Ammon's horn (tissue), 1 donor: ENCODE measurements at places on chromosomes 13 and 19.

GRCh38 chr13:30567072-30567471 is 50.6 kb upstream of the USPL1 start:
- no peak for DNase-seq

DNA sequence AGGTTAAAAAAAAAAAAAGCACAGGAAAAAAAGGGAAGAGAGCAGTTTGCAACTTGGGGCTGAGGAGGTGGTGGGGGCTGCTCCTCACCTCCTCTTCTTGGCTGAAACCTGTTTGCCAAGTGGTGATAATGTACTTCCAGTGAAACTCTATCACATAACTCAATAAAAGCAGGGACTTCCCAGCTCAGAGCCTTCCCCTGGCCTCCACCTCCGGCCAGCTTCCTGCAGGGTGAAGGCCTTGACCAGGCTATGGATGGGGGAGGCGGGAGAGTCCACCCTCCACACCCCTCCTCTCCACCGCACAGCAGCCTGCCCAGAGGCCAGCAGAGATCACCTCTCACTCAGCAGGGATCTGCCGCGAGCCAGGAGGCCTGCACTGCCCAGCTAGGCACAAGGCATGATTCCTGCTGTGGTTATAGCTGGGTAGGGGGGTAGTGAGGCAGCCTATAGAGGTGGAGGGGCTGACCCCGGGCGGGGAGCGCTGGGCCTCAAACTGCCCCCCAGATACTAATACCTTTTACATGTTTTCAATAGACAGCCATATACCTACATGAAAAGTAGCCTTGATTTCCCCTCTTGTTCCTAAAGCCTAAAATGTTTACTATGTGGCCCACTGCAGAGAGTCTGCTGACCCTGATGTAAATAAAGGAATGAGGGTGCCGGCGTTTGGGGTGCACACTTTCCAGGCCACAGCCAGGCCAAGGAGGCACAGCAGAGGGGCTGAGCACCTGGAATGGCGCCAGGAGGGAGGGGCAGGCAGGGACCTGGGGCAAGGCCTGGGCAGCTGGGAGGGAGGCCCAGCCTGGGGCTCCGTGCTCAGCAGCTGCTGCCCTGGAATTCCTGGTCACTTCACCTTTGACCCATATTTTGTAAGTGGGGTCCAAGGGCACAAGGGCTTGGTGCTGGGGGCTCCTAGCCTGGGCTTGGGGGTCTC is 10.3 kb downstream of the ZNF787 start:
- DNase-seq: no peak

DNA sequence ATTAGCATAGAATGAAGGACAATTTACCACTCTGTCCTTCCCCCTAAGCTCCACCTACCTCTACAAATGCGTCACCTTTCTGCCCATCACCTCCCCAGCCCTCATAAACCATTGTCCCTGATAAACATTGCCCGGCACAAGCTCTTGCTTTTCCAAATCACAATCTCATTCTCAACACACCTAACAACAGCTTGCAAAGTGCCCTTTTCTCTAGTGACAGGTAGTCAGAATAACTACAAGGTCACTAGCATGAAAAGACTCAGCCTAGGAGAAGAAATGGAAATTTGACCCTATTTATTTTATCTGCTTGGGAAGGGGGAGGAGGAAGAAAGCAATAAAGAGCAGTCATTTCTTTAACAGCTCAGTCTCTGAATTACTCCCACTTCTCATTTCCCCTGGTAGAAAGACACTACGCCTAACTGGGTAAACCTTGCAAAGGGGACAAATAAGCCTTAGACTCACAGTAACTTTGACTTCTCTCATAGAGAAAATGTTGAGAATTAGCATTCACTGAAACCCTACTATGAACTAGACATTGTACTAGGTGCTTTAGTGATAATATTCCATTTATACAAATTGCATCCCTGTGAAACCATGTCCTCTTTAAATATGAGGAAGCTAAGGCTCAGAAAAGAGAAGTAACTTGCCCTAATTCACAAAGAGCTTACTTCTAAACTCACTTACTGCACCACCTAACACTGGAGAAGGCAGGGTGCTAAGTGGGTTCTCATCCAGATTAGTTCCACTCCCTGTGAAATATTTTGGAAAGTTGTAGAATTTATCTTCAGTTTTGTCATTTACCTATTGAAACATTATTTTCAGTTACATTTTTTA is 116.2 kb upstream of the FNDC3A start:
- peak; percentile 9 for DNase-seq

- peak; percentile 16 for DNase-seq
These were observed 57.9 kb downstream of the RXFP2 start for GRCh38 chr13:31797154-31797775.

GRCh38 chr19:16394681-16395375 is 70.2 kb downstream of the KLF2 start:
- DNase-seq: no peak

DNA sequence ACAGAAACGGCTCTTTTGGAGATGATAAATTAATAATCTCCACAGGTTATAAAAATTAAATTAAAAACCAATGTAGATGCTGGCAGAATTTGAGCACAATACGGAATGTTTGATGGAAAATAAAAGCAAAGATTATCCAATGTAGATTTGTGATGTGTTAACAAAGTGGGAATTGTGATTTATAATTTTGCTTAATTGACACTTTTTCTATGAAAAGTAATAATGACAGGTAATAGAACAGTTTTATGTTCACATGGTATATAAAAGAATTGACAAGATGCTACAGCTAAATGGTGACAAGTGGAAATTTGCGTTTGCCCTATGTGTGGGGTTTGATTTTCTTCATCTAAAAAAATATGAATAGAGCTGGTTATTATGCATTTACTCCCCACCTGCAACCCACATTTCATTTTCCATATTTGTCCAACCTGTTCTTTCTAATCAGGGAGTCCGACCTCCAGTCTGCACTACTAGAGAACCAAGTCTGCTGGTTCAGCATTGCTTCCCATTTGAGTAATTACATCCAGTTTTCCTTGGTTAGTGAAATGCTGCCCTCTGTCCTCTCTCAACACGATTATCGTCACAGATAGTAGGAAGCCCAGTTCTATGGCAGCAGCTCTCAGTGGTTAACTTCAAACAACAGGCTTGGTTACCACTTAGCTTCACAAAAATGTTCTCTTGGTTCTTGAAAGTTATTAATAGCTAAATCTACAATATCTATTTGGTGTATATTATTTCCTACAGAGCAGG is 61.4 kb upstream of the SLITRK1 start:
- peak; percentile 62 for DNase-seq

DNA sequence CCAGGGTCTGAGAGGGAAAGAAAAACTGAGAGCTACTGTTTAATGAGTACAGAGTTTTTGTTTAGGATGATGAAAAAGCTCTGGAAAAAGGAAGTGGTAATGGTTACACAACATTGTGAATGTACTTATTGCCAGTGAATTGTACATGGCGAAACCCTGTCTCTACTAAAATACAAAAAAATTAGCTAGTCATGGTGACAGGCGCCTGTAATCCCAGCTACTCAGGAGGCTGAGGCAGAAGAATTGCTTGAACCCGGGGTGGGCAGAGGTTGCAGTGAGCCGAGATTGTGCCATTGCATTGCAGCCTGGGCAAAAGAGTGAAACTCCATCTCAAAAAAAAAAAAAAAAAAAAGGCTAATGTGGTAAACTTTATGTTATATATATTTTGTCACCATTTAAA is 96.3 kb downstream of the VWA8 start:
- DNase-seq: no peak

- DNase-seq: no peak
These were observed 15.9 kb upstream of the FCHO1 start for GRCh38 chr19:17735410-17735809.

GRCh38 chr19:44968670-44969069 is 13.5 kb downstream of the CLPTM1 start:
- DNase-seq: no peak

DNA sequence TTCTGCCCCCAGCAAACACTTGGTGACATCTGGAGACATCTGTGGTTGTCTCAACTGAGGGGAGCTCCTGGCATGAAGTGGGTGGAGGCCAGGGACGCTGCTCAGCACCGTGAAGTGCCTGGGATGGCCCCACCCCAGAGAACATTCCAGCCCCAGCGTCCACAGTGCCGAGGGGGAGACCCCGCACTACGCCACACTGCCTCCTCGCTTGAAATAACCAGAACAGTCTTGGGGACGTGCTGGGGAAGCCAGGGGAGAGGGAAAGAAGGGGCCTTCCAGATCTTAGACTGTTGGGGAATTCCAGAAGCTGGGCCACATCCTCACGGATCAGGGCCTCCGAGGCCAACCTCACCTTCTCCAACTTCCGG is 4.2 kb downstream of the DPP9 start:
- no peak for DNase-seq

DNA sequence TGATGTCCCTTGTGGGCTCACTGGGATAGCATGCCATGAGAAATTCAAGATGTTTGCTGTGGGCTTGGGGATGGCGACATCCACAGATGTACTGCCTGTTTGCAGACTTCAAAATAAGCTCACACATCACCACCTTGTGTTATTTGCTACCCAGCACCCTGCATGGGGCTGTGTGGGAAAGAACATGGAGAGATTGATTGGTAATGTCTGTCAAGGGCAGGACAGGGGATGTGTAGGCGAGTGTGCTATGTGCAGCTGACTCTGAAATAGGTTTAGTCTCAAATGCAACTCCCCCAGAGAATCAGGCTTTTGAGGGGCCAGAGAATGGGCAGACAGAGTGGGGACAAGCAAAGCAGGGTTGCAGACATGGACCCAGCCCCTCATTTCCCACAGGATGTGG is 24.7 kb downstream of the PNPLA6 start:
- DNase-seq: no peak

- DNase-seq: no peak
These were observed 135.0 kb downstream of the URI1 start for GRCh38 chr19:30076751-30077670.

- no peak for DNase-seq
These were observed 108.5 kb upstream of the C1QTNF9B start for GRCh38 chr13:24005755-24006281.

GRCh38 chr19:5451494-5451893 is 3.7 kb upstream of the ZNRF4 start:
- peak; percentile 60 for DNase-seq

DNA sequence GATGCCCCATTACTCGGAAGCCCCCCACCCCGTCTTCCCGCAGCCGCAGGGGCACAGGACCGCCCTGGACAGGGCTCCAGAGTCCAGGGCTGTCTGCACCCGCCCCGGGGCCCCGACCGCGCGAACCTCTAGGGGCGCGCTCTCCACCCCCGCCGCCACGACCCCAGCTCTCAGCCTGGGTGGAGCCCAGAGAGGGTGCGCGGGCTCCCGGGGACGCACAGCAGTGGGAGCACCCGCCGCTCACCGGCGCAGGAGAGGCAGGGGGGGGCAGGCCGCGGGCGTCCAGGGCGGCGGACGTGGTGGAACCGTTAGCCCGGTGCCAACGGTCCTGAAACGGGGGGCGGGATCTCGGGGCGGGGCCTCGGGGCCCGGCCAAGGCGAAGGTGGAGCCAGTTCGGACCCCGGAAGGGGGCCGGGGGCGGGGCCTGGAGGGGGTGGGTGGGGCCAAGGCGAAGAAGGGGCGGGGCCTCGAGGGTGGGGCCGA is at the start of gene ATP8B3:
TSS of gene ATP8B3 (minus strand) at position 335 of the 484 bp plus-strand sequence. CDS start 540 bp downstream, outside the sequence.
- DNase-seq: no peak

- DNase-seq: peak; percentile 40
These were observed at the start of gene FFAR1 for GRCh38 chr19:35347171-35347929. Gene FFAR1, plus strand, starts transcription at chr19:35347902. Its CDS starts 3,650 bp downstream, at chr19:35351552.

- no peak for DNase-seq
These were observed 15.3 kb downstream of the COLGALT1 start for GRCh38 chr19:17570791-17571190.

DNA sequence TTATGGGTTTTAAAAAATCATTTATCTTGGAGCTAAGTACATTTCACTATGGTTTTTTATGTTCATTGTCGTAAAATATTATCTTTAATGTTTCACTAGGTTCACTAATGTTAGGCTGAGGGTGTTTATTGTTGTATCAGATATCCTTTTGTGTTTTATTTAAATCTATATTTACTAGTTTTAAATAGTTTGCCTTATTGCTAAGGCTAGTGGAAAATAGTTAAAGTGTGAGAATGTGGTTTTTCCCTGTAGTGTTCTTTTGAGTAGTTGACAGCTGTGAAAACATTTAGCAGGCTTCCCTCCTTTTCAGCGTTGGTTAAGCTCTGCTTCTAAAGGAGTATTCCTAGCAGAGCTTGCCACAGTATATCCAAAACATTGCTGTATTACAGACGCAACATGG is 139.0 kb downstream of the TM9SF2 start:
- DNase-seq: no peak

DNA sequence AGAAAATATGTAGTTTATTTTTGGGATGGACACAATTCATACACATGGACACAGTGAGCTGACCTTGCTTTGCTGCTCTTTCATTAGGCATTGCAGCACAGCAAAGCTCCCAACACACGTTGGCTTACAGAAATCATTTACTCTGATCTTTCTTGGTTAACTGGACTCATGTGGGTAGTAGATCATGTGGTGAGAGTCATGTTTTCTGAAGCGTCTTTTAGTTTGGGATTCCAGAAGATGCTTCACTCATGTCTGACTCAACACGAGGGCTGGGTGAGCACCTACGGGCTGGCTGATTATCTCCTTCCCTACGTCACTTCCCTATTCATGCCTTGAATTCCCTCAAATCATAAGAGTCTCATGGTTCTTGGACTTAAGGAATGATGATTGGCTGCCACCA is 12.1 kb upstream of the LGALS16 start:
- no peak for DNase-seq

DNA sequence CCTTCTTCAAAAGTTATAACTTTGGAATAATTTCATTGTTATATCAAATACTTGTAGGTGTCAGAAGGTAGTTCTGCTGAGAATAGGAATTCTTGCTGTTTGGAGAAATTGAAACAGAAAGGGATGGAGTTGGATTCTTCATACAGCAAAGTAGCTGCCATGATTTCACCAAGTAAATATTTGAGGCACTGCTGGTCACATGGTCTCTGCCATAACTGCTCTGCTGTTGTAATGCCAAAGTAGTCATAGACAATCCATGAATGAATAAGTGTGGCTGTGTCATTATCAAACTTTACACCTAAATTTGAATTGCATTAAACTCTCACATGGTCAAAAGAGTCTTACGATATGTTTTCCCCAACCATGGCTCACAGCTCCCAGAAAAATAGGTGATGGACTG is 308.6 kb downstream of the GPC6 start:
- no peak for DNase-seq

DNA sequence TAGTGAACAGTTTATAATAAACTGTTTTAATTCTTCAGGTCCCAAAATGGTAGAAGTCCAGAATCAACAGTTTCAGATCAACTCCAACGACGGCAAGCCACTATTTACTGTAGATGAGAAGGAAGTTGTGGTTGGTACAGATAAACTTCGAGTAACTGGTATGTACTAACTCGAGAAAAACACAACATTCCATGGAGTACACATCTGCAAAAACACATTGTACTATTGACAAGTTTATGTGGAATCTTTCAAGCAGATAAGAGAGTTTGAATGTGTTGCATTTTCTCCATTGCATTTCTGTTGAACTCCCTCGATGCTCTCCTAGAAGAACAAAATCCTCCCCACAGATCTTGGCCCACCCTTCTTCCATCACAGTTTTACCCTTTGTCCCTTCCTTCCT is 98.5 kb downstream of the SGCG start:
- DNase-seq: no peak

- DNase-seq: no peak
These were observed 36.2 kb downstream of the SPATA13 start for GRCh38 chr13:24196593-24197197.
